ENCODE measurements at places on chromosomes 7 and 10.

DNA sequence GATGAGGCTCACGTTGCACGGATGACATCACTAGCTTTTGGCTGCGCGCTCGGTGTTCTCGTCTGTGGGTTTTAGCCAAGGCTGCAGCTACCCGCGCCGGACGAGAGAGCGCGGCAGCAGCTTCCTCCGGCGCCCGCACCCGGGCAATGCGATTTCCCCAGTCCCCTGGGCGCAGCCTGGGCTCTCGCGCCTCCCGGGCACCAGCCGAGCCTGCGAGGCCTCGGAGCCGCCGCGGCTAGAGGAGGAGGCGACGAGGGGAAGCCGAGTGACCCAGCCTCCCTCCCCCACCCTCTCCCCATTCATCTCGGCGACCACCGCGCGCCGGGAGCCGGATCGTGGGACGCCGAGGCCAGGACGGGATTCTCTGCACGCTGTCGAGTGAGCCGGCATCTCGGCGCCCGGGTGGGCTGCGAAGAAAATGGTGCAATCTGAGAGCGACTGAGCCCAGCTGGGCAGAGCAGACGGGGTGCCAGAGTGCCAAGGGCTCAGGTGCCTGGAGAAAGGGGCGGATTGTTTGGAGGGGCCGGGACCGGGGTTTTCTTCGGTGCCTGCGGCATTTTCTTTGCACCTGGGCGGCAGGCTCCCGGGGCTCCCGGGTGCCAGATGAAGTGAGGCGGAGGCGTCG is 1.2 kb upstream of the TMEM178B start:
- DNase-seq: no peak

- no peak for DNase-seq
Observed at GRCh38 chr7:36970551-36971514, 246.5 kb upstream of the AOAH start.

DNA sequence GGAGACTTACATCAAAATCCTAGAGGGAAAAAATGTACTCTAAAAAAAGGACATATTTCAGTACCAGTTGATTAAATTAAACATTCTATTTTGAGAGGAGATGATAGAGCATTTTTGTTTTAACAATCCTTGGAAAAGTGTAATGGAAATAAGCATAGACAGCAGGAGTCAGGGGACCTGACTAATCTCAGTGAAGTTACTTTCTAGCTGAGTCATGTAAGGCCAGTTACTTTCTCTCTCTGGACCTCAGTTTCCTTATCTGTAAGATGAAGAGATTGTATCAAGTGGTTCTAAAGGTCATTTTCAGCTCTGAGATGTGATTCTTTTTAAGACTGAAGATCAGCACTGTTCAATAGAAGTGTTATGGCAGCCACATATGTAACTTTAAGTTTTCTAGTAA is 44.1 kb downstream of the VTI1A start:
- peak; percentile 1 for DNase-seq

DNA sequence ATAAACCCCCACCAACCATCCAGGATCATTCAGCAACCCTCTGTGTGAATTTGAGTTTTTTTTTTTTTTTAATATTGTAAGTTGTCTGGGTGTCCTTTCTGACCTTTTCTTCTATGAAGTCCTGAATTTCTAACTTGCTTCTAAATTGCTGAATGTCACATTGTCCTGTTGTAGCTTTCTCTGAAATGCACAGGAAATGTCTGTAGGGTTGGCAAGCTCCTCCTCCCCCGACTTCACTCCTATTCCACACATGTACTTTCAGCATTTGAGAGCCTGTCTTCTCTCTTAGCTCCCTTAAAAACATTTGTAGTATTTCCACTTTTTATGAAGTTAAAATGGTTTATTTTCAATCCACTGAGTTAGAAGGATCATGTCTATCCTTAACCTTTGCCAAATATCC is 3.3 kb upstream of the CNNM2 start:
- no peak for DNase-seq

- no peak for DNase-seq
Observed at GRCh38 chr10:61067671-61068336, 123.8 kb upstream of the RHOBTB1 start.

DNA sequence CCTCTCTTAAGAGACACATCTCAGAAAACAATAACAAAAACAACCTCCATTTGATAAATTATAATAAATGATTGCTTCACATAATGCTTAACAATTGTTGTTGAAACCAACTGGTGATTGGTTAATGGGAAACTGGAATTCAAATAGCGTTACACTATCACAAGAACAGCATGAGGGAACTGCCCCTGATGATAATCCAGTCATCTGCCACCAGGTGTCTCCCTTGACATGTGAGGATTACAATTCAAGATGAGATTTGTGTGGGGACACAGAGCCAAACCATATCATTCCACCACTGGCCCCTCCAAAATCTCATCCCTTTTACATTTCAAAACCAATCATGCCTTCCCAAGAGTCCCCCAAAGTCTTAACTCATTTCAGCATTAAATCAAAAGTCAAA is 375.9 kb downstream of the BMPER start:
- DNase-seq: no peak

- DNase-seq: no peak
Observed at GRCh38 chr7:2476298-2476697, at the start of gene GRIFIN. Gene GRIFIN (minus strand): TSS chr7:2476398. CDS start chr7:2476383, 15 bp downstream.

DNA sequence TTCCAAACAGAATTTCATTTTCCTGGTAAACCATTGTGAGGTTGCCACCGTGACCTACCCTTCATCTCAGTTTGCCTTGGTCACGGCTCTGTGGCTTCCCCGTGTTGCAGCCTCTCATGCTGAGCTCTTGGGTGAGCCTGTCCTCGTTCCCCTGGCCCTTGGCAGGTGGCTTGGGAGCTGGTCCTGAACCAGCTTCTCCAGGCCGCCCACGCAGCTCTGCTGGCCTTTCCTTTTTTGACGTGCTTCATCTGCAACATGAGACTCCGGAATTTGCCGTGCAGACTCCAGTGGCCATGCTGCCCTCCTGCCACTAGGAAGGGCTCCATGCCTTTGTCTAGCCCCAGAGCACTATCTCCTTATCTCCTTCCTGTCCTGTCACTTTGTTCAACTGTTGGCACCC is 93.0 kb upstream of the NPS start:
- no peak for DNase-seq

GRCh38 chr10:72297281-72297804 is 23.6 kb downstream of the DDIT4 start:
- peak; percentile 95 for DNase-seq

DNA sequence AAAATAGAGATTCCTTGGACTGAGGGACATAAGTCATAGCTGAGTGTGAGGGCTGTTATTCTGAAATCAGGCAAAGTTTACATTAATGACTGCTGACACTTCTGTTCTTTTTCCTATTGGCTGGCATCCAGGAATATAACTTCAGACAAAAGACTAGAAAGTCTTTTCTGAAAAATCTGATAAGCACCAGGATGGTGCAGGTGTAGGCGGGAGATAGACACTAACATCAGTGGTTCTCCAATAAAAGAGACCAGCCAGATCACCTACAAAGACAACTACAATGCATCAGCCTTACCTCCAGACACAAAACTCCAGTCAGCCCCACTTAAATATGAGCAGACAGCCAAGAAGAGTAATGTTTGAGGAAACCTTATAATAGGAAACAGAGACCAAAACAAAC is 168.3 kb upstream of the LRGUK start:
- no peak for DNase-seq

DNA sequence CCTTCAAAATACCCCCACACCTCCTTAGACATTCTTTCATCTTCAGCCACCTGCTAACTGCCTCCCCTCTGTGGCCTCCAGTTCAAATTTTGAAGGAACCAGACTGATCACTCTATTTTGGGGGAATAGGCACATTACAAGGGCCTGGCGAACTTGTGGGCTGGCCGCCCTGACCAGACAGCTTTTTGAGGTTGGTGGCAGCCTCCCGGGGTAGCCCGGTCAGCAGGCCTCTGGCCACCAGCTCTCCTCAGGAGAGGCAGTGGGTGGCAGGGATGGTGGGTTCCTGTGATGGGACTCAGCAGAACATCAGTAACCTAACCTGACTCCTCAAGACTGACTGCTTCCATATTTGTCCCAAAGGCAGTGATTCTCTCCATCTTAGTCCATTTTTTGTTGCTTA is 17.4 kb upstream of the EEPD1 start:
- DNase-seq: no peak

DNA sequence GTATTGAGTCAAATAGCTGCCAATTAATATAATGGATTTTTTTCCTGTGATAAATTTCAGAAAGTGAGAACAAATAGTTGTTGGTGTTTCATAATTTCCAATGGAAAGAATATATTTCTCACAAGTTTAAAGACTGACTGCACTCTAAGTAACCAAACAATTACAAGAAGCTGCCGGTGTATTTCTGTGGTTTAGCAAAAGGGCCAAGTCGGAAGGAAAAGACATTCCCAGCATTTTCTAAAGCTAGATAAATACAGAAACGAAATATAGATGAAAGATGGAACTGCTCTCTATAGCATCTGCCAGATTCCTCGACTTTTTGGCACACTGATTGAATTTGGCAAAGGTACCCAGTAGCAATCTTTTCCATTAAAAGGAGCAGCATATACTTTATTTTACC is 92.7 kb upstream of the MKX start:
- DNase-seq: no peak

DNA sequence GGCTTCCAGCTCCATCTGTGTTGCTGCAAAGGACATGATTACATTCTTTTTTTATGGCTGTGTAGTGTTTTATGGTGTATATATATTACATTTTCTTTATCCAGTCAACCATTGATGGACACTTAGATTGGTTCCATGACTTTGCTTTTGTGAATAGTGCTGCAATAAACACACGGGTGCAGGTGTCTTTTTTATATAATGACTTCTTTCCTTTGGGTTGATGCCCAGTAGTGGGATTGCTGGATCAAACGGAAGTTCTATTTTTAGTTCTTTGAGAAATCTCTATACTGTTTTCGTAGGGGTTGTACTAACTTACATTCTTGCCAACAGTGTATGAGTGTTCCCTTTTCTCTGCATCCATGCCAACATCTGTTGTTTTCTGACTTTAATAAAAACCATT is 189.7 kb downstream of the ACTR3B start:
- no peak for DNase-seq

DNA sequence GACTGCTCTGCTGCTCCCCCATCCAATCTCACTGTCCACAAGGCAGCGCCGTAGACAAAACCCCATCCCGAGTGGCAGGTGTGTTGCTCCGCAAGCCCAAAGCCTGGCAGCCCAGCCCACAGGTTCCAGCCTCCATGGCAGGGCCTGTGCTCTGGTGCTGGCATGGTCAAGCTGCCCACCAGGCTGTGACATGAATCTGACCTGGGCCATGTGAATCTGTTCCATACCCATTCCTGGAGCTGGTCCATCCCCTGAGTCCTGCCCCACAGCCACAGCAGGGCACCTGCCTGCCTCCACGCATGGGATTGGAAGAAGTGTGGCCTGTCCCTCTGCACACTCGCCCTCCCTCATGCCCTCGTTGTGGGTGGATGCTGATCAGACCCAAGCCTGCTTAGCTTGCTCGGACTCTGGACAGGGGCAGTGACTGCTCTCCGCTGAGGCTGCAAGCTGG is 128.8 kb downstream of the PTPN20 start:
- no peak for DNase-seq

- peak; percentile 22 for DNase-seq
Observed at GRCh38 chr7:105387508-105388355, 989 bp downstream of the SRPK2 start.

DNA sequence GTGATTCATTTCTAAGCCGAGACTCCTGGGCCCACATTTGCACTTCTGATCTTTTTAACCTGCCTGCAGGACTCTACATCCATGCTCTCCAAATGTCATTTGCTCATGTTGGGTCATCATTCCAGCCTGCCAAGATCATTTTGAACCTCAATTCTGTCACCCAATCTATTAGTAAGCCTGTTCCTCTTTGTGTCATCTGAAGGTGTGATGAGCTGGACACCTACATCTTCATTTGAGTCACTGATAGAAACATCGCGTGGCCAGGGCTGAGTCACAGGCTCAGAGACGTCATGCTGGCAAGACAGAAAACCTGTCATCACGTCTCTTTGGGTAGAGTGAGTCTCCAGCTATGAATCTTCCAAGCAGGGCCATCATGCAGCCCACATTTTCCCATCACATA is 65.3 kb upstream of the SLF2 start:
- no peak for DNase-seq

DNA sequence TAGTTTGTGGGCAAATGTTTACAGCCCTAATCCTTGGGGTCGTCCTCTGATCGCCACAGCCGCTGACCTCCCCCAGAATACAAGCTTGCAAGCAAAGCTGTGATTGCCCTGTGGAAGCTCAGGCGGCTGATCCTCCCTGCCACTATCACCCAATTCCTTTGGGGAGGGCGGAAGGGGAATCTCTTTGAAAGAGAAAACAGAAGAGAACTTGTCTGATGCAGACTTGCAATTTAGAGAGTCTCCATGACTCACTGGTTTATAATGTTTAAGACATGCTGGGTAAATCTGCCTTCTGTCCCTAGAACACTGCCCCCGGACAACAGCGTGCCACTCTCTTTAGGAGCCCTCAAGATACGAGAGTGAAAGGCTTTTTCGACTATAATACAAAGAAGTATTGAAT is 75.5 kb downstream of the NRP1 start:
- DNase-seq: no peak

- DNase-seq: no peak
Observed at GRCh38 chr7:157622000-157622399, 285.2 kb downstream of the DNAJB6 start.

GRCh38 chr7:157784041-157784835 is 447.4 kb downstream of the DNAJB6 start:
- DNase-seq: no peak

GRCh38 chr10:13589316-13589715 is 2.6 kb downstream of the PRPF18 start:
- DNase-seq: no peak

GRCh38 chr10:110746254-110746826 is 102.2 kb downstream of the RBM20 start:
- DNase-seq: peak; percentile 47

- DNase-seq: no peak
Observed at GRCh38 chr7:129750501-129750900, 139.0 kb downstream of the NRF1 start.

GRCh38 chr7:100476101-100476780 is 2.8 kb downstream of the TSC22D4 start:
- no peak for DNase-seq

DNA sequence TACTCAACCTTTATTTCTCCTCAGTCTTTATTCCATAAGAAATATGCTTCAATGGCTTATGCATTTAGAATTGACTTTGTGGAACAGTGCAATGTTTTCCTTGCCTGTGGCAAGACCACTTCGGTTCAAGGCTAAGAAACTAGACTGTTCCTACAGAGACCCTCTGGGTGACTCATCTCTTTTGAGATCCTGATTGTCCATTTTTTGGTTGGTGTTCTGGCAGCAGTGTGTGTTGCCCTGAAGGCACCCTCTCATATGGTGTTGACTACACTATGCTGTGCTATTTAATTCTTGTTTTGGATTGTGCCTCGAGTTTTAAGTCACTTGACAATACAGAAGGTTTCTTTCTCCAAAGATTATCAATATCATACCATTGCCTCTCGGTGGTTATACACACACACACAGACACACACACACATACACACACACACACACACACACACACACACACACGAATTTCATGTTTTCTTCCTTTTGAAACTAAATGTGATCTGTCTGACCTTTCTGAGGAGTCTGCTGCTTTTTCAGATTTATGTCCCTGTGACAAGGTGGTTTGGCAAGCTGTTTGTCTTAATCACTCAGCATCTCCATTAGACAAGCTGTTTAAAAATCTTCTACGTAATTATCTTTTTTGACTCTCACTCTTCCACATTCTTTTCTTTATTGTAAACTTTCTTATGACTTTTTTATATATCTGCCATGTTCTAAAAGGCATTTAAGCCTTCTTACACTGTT is 187.2 kb downstream of the VTI1A start:
- DNase-seq: peak; percentile 26

Measured in GM04504 (cell line).